Stimulated activated CD4-positive, alpha-beta T cell treated with anti-CD3 and anti-CD28 coated beads, Interleukin-4, amount 100 ng/mL, for 4 hours (primary cell): ENCODE measurements at places on chromosomes 13 and 19.

GRCh38 chr13:52109116-52109670, 19.7 kb downstream of the NEK5 start:
- DNase-seq = no peak

- no peak for DNase-seq
Observed at GRCh38 chr19:19212916-19213315, 1.2 kb downstream of the NCAN start.

DNA sequence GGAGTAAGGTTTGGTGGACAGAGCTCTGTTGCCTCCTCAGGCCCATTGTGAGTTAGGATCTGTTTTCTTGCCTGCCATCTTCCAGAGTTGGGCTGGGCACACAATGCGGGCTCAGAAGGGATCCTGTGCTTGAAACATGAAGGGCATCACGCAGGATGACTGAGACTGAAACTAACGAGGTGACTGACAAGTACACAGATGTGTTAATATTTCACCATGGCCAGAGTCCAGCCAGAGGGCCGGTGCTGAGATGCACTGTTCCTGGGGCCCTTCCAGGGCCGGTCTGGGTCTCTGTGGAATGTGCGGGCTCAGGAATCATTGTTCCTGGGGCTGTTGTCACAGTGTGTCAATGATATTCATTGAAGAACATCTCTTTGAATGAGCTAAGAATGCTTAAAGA, 163.7 kb downstream of the URI1 start:
- DNase-seq = no peak

DNA sequence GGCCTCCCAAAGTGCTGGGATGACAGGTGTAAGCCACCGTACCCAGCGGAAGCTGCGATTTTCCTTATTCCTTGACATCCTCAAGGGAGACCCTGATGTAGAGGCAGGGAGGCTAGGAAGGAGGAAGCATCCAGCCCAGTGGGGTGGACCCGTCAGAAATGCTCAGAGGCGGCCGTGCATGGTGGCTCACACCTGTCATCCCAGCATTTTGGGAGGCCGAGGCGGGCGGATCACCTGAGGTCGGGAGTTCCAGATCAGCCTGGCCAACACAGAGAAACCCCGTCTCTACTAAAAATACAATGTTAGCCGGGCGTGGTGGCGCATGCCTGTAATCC, 11.6 kb downstream of the GZMM start:
- DNase-seq = no peak
